ENCODE measurements at places on chromosomes 1 and 21.
A peak's percentile ranks its signal among the peaks of the same experiment; 100 is the strongest.

DNA sequence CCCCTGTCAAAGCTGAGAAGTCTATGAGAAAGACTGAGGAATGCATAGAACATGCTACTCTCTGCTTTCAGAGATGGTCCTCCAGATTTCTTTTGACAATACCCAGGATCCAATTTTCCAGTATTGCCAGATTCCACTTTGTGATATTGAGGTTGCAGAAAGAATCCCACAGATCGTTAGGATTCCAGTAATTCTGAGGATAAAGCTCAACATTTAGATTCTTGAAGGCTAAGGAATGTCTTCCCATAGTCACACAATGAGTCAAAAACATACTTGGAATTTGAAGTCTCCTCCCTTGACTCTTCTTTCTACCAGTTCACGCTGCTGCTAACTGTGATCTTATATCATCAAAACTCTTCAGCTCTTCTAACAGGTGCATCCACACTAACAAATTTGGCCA lies 57.1 kb downstream of the TNFSF18 start:
- no peak for DNase-seq

DNA sequence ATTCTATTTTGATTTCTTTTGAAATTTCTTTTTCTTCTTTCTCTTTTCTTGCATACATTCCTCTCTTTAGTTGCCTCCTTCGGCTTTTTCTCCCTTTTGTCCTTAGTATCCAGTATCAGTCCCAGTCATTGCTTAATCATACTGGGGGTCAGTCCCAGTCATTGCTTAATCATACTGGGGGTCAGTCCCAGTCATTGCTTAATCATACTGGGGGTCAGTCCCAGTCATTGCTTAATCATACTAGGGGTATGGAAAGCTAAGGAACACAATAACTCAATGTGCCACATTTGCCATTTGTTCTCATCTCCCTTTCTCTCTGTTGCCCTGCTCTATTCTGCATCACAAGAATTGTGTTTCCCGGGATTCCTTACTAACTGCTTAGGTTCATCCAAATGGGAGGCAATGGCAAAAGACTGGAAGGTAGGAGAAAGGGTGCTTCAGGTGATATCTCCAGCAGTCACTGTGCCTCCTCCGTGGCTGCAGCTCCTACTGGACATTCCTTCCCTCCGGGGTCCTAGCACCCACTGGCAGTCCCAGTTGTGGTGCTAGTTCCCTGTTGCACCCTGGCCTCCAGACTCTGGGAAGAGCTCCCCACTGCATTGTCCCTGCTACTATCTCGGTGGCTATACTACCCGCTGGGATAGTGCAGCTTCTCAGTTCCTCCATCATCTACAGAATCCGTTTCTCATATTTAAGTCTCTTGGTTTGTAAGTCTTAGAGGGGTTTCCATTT lies 32.6 kb upstream of the LAMC1 start:
- no peak for DNase-seq

DNA sequence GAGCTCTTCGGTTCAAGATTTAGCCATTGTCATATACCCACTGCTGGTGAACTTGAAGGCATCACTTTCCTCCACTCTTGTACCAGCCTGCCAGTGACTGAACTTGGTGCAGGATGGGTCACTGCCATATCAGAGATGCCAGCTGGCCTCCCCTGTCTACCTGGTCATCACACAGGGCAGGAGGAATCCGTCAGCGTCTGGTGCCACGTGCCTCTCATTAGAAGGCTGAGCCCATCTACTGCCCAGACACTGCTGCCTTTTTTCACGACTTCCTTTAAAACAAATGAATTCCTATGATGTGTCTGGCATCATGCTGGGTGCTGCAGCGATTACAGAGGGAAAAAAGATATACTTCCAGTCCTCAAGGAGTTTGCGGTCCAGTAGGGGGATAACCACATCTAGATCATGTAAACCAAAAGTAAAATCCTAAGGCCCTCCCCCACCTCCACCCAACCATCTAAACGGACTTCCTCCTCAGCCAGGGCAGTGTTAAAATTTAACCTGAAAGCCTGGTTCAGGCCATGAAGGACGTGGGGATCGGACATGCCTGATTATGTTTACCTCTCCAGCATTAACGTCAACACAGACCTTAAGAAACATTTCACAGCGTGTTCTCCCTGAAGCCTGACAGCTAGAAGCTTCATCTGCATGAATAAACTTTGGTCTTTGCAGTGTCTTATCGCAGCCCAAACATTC lies 29.2 kb upstream of the PDE9A start:
- no peak for DNase-seq

DNA sequence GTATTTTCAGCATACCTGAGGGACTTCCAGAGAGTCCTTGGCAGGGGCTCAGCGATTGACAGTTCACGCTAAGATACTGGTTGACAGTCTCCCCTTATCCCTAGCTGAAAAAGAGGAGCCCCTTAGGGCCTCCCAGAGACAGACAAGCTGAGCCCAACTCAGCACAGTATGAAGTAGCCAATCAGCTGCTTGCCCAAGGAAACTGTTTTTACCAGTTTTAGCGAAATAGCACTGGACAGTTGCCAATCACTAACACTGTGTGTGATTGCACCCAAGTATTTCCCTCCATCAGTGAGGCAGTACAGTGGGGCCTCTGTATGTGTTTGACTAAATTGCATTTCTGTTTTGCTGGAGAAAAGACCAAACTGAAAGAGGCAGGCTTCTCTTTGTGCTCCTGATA lies 27.0 kb downstream of the KHDRBS1 start:
- DNase-seq = peak; percentile 23

DNA sequence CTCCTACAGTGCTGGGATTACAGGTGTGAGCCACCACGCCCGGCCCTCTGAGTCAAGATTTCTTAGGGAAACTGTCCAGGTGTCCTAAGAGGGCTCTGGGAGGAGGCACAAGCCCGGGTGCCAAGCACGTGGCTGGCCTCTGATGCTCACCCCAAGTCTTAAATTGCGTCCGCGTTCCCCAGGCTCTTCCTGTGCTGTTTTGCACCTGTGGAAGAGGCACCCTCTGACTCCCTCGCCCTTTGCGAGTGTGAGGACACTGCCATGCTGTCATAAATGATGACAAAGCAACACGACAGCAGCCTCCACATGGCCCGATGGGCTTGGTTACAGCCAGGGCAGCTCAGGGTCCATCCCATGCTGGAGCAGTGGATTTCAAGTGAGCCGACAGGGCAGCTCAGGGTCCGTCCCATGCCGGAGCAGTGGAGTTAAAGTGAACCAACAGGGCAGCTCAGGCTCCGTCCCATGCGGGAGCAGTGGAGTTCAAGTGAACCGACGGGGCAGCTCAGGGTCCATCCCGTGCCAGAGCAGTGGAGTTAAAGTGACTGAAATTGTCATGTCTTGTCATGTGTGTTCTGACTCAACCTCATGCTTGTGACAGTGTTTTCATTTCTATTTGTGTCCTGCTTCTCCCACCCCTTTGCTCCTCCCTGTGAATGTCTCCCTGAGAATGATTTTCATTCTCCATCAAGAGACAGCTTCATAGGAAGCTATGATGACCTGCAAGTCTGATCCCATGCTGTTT lies 33.9 kb downstream of the PCNT start:
- no peak for DNase-seq

- no peak for DNase-seq
Observed at GRCh38 chr1:192445839-192446489, 129.2 kb downstream of the RGS21 start.

- DNase-seq = no peak
Observed at GRCh38 chr1:237705462-237705861, 185.3 kb downstream of the ZP4 start.

- DNase-seq = no peak
Observed at GRCh38 chr21:17763288-17764037, 55.7 kb downstream of the C21orf91 start.
